Amygdala (tissue), 56 donors: ENCODE measurements at places on chromosomes 1 and 21.

GRCh38 chr21:41739011-41739410 is 27.8 kb downstream of the RIPK4 start:
- no peak for DNase-seq

GRCh38 chr1:36137226-36137625 is 12.1 kb downstream of the TRAPPC3 start:
- no peak for DNase-seq

DNA sequence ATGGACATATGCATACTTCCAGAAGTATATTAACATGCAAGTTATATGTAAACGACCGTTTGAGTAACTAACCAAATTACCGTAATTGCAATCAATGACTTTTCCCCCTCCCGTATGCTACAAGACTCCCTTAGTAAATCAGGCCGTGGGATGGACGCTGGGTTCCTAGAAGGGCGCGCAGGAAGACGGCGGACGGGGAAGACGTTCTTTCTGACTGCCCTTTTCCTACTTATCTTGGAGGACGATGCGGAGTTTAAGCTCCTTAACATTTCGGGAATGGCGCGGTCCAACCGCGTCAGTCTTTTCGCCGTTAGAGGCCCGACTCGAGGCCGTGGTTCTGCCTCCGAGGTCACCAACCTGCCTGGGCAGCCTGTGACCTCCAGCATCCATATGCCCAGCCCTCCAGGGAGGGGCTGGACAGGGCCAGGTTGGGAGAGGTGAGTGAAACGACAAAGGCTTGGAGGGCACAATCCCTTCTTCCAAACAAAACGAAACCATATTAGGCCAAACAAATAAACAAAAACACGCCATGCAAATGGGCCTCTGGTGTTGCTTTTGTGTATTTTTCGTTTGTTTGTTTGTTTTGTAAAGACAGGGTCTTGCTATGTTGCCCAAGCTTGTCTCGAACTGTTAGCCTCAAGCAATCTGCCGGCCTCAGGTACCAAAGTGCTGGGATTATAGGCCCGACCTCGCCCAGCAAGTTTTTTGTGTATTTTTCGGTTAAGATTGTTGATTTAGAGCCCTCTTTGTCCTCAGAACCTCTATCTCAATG is 873 bp upstream of the PI4KB start:
- DNase-seq, result no peak

DNA sequence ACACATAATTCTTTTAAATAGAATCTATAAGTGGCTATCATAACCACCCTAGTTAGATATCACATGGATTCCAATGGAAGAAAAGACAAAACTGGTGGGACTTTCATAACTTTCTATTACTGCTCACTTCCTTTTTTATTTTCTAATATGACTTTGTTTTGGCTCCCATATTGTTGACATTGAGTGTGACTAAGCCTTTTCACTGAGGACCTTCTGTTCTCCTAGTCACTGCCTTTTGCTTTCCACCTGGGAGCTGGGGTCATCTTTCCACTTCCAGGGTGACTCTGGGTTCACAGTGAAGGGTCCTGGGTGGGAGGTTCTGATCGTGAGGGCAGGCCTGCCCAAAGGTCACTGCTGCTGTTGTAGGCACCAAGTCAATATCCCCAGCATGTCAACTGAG is 275.8 kb downstream of the TGFB2 start:
- no peak for DNase-seq

GRCh38 chr1:221521686-221522085 is 220.2 kb downstream of the DUSP10 start:
- no peak for DNase-seq

DNA sequence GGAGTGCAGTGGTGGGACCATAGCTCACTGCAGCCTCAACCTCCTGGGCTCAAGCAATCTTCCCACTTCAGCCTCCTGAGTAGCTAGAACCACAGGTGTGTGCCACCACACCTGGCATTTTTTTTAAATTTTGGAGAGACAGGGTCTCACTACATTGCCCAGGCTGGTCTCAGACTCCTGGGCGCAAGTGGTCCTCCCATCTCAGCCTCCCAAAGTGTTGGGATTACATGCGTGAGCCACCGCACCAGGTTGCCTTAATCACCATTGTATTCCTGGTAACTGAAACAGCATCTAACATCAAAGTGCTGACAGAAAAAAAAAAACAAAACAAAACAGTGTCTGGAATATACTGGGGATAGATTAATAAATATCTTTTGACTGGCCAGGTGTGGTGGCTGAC is 18.2 kb downstream of the RPL5 start:
- DNase-seq, result no peak

GRCh38 chr1:197066719-197067456 is at the start of gene F13B:
F13B (minus strand) TSS chr1:197067260; CDS start chr1:197067223, 37 bp downstream.
- DNase-seq, result no peak

GRCh38 chr1:89996450-89997110 is 1.7 kb downstream of the ZNF326 start:
- DNase-seq, result no peak

DNA sequence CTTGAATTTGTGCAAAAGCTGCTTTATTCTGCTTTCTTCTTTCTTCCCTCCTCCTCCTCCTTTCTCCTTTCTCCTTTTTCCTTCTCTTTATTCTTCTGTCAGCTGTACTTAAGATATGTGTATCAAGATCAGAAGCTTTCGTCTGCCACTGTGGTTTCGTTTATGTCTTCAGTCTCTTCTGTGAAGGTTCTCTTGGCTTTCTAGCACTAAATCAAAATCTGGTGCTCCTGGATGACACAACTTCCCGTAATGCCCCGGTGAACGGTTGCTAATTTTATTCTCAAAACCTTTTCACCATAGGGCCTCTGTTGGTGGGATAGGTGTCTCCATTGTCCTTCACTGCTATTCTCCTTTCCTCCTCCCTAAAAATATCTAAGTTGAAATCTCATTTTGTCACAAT is 5.0 kb downstream of the ATF6 start:
- no peak for DNase-seq

GRCh38 chr1:3292868-3293562 is 161.4 kb upstream of the ARHGEF16 start:
- DNase-seq, result no peak

DNA sequence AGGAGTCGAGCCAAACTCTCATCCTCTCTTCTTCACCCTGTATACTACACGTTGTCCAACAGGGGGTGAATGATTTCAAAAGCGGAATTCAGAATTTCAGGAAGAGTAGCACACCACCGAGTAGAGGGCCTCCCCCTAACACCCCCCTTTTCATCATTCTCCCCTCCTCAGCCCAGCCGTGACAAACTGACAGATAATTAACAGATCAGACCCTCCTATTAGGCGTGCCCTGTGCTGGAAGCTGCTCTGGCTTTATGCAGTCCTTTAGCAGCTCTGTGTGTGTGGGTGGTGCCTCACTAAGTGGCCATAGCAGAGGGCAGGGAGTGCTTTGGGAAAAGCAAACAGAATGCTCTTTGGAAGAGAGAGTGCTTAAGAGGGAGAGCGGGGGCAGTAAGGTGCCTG is 44.3 kb downstream of the PEX14 start:
- DNase-seq, result no peak

GRCh38 chr1:200306944-200307754 is 102.7 kb downstream of the ZNF281 start:
- no peak for DNase-seq

GRCh38 chr1:153520818-153521476 is 14.8 kb downstream of the S100A6 start:
- no peak for DNase-seq

DNA sequence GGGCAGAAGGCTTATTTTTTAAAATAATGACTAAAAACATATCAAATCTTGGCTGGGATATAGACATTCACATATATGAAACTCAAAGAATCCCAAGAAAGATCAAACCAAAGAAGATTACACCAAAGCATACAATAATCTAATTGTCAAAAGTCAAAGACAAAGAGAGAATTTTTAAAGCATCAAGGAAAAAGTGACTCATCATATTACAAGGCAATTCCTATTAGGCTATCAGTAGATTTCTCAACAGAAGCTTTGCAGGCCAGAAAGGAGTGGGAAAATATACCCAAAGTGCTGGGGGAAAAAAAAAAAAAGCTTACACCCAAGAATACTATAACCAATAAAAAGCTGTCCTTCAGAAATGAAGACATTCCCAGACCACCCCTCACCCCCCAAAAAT is 375.6 kb downstream of the BRINP2 start:
- no peak for DNase-seq

DNA sequence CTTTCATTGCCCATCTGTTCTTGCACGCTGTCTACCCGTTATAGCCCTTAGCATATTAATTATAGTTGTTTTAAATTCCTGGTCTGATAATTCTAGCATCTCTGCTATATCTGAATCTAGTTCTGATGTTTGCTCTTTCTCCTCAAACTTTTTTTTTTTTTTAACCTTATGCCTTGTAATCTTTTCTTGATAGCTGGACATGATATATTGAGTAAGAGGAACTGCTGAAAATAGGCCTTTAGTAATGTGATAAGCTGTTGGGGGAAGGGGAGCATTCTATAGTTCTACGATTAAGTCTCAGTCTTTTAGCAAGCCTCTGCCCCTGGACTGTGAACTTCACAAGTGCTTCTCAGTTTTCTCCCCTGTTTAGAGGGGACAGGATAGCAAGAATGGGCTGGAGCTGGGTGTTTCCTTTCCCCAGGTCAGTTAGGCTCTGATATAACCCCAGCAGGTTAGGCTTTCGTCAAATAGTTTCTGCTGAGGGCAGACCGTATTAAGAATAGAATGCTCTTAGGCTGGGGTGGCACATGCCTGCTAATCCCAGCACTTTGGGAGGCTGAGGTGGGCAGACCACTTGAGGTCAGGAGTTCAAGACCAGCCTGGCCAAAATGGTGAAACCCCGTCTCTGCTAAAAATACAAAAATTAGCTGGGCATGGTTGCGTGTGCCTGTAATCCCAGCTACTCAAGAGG is 62.2 kb downstream of the ZFYVE9 start:
- no peak for DNase-seq

DNA sequence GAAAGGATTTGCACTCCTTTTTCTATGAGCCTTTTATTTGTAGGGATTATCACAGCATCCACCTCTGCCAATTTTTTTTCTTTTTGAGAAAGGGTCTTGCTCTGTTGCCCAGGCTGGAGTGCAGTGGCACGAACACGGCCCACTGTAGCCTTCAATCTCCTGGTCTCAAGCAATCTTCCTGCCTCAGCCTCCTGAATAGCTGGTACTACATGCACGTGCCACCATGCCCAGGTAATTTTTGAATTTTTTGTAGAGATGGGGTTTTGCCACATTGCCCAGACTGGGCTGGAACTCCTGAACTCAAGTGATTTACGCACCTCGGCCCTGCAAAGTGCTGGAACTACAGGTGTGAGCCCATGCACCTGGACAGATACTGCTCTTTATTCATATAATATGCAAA is 2.1 kb downstream of the SAMSN1 start:
- DNase-seq, result no peak

DNA sequence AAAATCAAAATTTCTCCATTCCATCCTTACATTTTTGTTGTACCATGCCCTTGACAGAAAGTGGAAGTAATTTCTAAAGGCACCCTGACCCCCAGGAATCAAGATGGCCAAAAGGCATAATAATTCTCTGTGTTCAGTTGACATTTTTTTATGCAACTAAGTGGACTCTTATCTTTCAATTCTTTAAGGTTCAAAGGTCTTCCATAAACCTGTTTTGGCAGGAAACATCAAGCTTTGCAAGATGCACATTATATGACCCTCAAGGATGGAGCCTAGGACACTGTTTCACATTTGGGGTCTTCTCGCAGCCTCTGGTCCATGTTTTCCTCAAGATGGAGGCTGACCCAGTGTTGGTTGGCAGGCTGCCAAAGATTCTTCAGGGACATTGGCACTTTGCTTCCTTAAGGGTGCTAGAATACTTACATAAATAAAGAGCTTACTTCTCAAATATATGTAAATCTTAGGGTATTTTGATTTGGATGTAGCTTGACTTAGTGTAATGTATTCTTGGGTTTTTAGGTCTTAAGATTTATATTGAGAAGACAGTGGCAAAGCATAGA is 48.0 kb upstream of the COG2 start:
- no peak for DNase-seq

DNA sequence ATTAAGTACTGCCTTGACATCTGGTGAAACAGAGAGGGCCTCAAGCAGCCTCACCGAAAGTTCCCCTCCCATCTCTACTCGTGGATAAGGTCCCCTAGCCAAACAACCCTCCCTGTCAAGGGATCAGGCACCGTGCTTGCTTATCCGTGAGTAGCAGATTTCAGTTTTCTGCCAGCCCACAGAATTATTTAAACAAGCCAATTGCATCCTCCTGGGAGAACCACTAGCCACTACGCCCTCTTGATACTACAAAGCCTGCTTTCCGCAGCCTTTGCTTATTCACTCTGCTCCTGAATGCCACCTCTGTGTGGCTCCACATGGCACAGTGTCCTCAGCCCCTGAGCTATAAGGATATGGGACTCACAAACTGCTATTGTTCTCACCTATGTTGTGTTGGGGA is 5.9 kb upstream of the TFF2 start:
- DNase-seq, result no peak

DNA sequence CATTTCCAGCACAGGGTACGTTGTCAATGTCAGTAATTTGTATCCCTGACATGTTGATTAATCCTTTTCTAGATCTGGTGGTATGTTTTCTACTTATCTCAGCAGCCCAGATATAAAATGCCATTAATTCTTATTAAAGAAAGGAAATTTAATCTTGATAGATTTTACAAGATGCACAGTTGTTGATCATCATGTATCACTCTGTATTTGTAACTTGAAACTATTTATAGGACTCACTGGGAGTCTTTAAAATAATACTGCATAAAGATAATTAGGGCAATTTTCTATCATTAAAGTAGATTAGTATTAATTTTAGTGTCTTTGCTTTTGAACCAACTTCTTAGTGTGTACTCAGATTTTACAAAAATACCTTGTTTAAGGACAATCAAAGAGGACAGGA is 84.9 kb downstream of the GREM2 start:
- DNase-seq, result no peak

DNA sequence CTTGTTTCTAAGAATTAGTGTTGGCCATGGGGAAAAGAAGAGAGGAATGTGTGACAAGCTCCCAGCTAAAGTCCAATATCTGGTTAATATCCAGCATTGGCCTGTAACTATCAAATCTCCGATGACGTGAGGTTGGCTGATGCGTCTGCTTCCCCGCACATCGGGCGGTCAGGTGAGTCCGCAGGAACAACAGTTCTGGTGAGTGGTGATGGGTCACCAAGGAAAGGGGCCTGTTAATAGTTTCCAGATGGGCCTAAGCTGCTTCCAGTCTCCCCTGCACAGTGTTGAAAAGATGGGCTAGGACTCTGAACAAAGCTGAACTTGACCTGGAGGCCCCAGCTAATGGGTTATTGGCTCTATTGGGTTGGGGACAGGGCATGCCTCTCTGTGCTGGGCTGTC is 193.1 kb upstream of the EDN2 start:
- DNase-seq, result no peak

- no peak for DNase-seq
Observed at GRCh38 chr1:63169057-63169456, 153.3 kb upstream of the FOXD3 start.

DNA sequence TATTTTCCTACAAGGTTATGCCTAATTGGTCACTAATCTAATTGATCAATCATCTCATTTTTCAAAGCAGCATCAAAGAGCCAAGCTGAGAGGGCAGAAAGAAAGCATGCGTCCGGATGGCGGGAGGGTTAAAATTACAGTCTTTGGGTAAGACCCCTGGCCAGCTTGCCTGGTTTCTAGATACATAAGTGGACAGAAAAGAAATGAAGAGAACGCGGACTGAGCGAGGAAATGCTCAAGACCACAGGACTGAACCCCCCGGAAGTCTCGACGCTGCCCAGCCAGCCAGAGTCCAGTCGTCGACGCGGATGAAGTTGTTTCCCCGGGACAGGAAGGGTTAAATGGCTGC is 297.2 kb downstream of the OMA1 start:
- DNase-seq, result no peak
